ENCODE measurements at places on chromosomes 13 and 19.

- no peak for DNase-seq
These were observed 451.4 kb downstream of the ITGBL1 start for GRCh38 chr13:101903890-101904289.

- peak; percentile 77 for DNase-seq
These were observed 16.2 kb downstream of the CCDC97 start for GRCh38 chr19:41325947-41326706.

GRCh38 chr19:2251106-2252054 lies 2.3 kb downstream of the AMH start:
- DNase-seq, result peak; percentile 43

GRCh38 chr19:29834991-29835846 lies 23.4 kb downstream of the CCNE1 start:
- DNase-seq, result no peak

DNA sequence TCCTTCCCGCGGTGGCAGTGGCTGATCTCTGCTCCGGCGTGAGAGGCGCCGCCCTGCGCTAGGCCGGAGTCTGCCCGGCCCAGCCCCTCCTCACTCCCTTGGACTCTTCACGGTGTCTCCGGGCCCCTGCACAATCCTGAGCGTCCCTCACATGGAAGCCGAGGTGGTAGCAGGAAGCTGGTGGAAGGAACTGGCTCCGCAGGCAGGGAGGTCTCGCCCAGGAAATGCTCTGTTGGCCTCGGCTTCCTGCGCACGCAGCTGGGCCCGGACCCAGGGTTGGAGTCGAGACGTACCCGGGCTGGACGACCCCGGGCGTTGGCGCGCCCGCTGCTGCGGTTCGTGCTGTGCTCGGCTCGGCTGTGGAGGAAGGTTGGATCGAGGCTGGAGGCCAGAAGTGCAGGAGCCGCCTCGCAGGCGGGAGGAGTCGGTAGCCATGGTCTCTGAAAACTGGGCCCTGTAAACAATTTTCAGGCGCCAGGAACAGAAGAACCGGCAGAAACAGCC lies 46.3 kb downstream of the ZNF724 start:
- DNase-seq, result peak; percentile 30

DNA sequence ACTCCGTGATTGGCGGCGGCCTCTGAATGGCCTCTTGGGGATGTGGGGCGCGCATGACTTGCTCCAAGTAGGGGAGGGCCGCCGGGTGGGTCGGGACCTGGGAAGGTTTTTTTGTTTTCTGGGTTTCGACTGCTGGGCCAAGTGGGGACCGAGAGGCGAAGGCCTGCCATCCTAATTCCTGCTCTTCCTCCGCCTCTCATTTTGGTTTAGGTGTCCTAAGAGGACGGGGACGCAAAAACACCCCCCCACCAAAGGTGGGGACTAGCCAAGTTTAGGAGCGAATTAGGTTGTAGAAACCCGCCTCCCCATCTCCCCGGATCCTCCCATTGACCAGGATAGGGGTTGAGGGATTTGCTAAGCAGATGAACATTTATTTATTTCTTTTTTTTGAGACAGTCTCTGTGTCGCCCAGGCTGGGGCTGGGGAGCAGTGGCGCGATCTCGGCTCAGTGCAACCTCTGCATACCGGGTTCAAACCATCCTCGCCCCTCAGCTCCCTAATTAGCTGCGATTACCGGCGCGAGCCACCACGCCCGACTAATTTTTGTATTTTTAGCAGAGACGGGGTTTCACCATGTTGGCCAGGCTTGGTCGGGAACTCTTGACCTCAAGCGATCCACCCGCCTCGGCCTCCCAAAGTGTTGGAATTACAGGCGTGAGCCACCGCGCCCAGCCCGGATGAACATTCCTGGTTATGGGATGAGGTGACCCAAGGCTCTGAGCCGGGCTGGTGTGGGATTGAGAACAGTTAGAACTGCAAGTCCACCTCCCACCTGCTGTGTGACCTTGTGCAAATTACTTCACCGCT lies 838 bp downstream of the PPP2R1A start:
- peak; percentile 18 for DNase-seq

DNA sequence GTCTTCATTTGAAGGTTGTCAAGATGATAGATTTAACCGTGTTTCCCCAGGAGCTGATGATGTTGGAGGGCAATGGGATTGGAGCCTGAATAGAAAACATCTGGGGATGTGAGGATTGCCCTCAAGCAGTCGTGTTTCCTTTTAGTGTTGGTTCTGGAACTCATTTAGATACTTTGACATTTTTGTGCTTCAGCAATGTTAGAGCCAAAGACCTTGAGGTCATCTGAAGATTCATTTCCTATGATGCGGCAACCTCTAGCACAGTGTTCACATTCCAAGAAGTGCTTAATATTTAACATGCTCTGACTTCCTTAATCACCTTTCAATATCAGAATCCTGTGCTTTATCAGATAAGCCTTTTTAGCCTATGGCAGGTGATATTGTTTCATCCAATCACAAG lies 82.7 kb downstream of the SLC10A2 start:
- no peak for DNase-seq

GRCh38 chr19:38695317-38695683 lies 47.9 kb downstream of the ACTN4 start:
- no peak for DNase-seq

DNA sequence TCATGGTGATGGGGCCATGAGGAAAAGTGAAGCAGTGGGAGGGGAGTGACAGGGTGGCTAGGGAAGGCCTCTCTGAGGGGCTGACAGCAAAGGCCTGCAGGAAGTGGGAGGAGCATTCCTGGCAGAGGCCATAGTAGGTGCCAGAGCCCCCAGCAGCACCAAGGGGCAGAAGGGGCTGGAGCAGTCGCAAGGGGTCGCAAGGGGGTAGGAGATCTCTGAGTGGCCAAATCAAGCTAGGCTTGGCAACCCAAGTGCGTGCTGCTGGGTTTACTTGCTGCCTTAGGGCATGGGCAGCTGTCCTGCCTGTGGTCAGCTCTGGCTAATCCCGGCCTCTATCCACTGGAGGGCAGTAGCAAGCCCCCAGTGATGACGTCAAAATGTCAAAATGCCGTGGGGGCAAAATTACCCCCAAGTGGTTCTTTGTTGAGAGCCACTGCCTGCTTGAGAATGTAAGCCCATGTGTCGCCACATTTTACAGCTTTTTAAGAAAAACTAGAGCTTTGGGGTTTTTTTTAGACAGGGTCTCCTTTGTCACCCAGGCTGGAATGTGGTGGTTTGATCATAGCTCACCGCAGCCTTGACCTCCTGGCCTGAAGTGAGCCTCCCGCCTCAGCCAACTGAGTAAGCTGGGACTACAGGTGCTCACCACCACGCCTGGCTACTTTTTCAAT lies 11.8 kb downstream of the CCDC97 start:
- DNase-seq, result peak; percentile 64

DNA sequence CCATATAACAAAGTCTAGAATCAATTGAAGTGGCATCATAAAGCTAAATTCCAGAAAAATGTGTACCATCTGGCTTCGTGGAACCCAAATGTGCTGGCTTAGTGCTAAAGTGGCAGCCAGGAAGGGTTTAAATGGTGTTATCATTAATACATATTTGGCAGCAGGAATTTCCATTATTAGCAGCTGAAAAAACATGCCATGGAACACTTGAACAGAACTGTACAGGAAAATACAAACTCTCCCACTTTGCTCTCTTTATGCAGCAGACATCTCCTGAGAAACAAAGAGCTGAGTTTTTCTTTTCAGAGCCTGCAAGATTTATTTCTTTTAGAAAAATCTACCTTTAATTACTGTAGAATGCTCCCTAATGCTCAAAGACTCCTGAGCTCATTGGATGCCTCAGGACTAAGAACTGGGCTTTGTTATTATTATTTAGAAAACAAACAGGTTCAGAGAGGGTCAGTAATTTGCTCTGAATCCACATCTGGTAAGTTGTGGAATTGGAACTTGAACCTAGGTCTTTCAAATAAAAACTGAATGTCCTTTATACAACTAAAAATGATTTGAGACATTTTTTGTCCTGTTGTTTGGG lies 179.0 kb downstream of the LACC1 start:
- no peak for DNase-seq

DNA sequence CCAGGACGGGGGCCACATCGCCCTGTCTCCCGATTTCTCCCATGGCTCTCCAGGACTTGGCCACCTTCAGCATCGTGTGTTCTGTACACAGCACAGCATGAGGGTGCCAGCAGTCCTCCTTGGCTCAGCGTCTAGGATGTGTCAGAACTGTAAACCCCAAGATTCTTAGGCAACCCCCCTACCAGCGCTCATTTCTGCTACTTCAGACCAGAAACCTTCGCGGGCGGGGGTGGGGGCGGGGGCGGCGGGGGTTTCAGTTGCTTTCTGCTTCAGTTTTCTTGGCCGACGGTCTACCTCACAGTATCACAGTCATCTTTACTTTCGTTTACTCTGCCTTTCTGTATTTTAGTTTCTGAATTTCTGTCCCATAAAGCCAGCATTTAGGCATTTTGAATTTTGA lies 82.4 kb downstream of the GGACT start:
- no peak for DNase-seq

DNA sequence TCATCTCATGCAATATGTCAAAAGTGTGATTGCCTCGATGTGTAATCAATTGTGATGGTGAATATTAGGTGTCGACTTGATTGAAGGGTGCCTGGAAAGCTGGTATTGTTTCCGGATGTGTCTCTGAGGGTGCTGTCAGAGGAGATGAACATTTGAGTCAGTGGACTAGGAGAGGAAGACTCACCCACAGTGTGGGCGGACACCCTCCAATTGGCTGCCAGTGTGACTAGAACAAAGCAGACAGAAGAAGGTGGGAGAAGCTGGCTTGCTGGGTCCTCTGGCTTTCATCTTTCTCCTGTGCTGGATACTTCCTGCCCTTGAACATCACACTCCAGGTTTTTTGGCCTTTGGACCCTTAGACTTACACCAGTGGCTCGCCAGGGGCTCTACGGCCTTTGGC lies 15.5 kb upstream of the CABP5 start:
- DNase-seq, result no peak

DNA sequence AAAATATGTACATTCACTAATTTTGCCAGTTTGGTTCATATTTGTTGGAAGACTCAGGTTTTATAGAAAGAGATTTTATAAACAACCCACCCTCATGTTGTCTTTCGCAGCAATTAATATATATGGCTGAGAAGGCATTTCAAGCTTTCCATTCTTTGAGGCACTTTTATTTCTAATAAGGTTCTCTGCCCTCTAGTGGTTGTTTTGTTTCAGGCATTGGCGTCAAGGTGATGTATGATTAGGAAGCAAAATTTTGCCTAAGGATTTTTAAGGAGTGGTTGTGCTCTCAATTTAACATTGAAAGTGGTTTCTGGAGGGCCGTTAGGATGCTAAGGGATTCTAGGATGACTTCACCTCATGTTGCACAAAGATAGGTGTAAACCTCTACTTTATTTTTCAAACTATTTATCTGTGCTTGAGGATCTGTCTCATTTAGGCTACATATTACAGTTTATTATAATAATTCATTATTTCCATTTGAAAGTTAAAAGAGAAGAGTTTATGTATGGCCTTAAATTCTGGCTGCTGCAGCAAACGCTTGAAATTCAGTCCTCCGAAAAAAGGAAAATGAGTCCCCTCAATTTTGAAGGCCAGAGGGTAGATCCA lies 35.9 kb downstream of the OXGR1 start:
- no peak for DNase-seq

DNA sequence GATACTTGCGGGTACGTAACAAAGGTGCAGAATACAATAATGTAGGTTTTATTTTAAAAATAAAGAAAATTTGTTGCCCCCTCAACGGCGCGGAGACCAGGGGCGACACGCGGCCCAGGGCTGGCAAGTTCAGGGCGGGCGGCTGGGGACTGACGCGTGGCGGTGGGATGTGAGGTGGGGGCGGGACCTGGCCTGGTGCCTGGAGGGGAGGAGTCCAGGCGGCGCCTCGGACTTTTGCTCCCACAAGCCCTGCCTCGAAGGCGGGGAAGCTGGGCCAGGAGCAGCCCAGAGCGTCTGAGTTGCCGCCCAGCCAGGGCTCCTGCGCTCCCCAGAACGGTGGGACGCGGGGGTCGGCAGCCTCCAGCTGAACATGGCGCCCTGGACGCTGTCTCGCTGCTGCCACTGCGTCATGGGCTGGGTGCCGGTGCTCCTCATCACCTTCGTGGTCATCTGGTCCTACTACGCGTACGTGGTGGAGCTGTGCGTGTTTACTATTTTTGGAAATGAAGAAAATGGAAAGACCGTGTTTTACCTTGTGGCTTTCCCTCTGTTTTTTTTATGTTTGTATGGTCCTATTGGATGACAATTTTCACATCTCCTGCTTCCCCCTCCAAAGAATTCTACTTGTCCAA lies 1122.8 kb upstream of the ATXN8OS start:
- no peak for DNase-seq

DNA sequence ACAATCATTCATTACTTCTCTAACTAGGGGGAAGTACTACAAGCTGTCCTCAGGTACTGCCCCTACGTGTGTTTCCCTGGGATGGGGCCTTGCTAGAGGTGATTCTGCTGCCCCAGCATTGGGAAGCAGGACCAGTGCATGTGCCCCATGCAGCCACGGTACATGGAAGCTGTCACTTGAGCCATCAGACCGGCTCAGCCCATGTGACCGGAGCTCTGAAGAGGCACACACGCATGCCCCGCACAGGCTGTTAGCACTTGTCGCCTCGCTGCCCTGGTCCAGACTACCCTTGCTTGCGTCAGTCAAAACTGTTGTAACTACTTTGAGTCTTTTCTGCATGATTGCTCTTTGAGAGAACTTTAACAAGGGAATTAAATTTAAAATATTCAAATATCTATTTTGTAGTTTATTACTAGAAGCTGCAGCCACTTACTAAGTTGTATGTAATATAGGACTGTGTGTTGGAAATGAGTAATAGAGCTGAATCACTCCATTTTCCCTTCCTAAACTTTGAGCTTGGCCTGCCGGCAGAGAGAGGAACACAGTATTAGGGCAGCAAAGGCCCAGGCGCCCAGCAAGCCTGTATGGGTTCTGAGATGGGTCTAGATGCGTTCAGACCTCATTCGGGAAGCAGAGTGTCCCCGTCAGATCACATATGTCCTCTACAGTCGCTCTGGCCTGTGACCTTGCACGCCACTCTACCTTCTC lies 42.2 kb downstream of the DHRS12 start:
- no peak for DNase-seq

- DNase-seq, result no peak
These were observed 35.4 kb upstream of the MAP3K10 start for GRCh38 chr19:40155749-40156265.

DNA sequence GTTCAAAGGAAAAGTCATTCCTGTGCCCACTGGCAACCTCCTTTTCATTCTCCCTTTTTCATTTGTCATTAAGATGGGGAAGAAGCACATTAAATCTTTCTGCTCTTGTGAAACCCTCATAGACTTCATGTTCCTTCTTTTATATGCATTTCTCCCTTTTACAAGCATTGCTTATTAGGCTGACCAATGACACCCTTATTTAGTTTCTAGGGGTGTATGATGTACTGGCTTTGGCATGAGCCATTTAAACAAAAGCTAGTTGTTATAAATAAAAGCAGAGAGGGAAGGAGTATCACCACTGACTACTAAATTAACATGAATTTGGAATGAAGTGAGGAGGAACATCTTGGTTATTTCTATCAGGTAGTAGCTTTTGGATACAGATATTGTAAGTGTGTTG lies 68.2 kb upstream of the PCDH9 start:
- no peak for DNase-seq

- no peak for DNase-seq
These were observed 2.4 kb downstream of the LIN7B start for GRCh38 chr19:49116544-49116943.

DNA sequence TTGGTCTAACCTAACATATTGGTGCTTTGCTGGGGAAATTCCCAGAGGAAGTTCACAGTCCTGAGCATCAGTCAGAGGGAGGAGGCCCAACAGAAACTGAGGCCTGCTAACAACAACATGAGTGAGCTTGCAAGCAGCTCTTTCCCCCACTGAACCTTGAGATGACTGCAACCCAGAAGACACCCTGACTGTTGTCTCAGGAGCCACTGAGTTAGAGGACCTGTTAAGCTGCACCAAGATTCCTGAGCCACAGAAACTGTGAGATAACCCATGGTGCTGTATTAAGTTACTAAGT lies 193.2 kb upstream of the UBL3 start:
- no peak for DNase-seq
